ENCODE measurements at places on chromosomes 3 and 15.

GRCh38 chr3:39122813-39123212 lies 15.3 kb downstream of the TTC21A start:
- DNase-seq: no peak

GRCh38 chr3:112627919-112628466 lies 12.9 kb downstream of the CCDC80 start:
- DNase-seq: no peak

DNA sequence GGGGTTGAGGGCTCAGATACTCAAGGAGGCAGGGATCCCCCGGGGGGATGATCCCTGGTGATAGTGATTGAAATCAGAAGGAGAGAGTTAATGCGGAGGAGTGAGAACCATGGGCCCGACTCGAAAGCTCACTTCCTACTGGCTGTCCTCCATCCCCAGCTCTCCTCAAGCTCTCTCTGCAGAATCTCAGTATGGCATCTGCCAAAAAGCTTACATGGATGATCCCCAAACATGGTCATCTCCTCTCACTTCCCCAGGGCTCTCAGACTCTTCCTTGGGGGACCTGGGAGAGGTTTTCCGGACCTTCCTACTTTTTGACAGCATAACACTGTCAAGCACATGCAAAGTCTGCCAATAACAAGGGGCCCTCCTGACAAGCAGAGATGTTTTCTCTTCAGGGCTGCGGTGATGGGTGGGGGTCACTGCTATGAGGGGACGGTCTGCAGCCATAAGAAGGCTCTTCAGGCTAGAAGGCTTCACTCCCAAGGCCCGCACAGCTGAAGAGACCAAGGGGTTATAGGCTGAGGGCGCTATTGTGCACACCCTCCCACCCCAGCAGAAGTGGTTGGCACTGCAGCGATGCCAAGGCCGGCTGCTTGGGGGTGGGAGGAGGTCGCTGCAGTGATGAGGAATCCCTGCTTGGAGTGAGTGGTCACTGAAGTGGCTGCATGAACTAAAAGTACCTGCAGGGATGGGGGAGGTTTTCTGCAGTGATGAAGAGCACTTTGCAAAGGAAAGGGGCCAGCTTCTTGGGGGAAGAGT lies 828 bp upstream of the VWA5B2 start:
- DNase-seq: no peak

DNA sequence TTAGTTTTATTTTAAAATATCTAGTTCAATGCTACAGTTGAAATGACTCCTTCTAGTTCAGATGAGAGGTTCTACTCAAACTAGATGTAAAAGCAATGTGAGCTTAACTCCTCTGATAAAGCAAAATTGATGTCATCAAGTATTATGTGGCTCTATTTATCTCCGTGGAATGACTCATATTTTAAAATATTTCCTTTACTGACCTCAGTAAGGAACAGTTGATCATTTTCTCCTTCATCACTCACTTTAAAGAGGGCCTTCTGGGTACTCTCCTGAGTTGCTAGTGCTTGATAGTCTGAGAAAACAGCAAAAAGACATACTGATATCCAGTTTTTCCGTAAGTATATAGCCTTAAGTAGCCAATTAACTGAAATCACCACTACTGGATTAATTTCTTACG lies 1099.3 kb downstream of the ROBO2 start:
- DNase-seq: no peak

GRCh38 chr3:53694666-53695323 lies 151.4 kb downstream of the CHDH start:
- no peak for DNase-seq

- DNase-seq: no peak
These were observed 60.9 kb upstream of the DCBLD2 start for GRCh38 chr3:98962189-98962930.

DNA sequence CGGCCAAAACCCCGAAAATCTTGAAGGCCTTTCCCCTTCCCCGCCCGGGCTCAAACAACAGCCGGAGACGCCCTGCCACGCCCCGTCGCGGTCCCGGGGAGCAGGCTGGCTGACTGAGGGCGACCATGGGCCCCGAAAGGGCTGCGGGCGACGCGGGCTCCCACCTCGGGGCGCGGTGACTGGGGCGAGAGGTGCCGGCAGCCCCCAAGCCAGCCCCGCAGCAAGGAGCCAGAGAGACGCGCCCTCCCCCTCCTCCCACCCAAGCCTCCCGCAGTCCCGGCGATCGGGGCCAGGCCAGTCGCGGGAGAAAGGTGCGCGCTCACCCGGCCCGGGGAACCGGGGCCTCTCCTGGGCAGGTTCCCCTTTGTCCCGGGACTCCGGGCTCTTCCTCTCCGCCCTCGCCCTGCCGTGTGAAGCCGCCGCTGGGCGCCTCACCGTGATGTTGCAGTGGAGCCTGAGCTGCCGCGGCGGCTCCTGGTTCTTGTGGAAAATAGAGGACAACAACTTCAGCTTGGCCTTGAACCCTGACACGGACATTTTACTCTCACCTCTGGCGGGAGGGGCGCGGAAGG lies 30.6 kb upstream of the ZSCAN2 start:
- DNase-seq: peak; percentile 40

GRCh38 chr15:40243126-40243810 lies 4.4 kb downstream of the PAK6 start:
- no peak for DNase-seq

DNA sequence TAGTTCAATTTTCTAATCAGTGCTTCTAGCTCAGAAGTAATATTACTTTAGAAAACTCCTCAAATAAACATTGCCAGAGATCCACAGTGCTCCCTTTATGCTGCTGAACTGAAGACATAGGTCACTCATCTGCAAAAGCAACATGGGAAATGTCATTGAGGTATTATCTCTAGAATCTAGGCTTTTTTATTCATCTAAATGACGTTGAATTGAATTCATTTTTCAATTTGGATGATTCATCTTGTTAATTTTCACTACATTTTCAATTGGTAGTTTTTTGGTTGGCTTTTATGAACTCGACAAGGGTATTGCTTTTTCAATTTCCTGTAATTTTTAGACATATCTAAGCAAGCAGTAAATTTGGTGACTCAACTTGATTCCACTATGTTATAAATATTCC lies 275.4 kb downstream of the NFKBIZ start:
- no peak for DNase-seq

DNA sequence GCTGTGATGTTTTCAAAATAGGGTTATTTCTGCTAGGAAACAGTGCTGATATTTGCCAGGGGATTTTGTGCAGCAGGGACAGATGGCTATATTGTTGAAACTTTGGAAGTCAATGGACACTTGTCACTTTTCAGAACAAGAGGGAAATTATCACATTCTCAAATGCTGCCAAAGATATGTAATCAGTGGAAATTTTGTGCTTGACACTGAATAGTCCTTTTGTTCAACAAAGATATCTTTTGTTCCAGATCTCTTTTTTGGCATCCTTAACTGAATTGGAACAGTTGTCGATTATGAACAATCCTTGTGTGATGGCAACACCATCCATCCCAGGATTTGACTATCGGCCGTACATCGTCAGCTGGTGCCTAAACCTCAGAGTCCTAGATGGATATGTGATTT lies 7.8 kb downstream of the CEP97 start:
- DNase-seq: no peak

DNA sequence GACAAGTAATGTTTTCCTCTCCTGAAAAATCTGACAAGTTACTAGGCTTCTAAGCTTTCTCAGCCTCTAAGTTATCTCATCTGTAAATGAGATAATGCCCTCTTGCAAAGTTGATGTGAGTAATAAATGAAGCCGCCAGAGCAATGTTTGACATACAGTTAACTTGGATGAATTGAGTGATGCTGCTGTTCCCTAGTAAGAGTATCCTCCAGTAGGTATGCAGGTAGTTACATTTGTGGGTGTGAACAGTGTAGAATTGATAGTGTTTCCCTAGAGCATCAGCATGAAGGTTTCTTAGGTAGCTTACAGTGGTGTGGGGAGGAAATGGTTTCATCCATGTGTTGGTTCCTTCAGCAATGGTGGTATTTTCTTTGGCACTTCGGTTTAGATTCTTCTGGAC lies 3.4 kb downstream of the ATP2C1 start:
- no peak for DNase-seq

DNA sequence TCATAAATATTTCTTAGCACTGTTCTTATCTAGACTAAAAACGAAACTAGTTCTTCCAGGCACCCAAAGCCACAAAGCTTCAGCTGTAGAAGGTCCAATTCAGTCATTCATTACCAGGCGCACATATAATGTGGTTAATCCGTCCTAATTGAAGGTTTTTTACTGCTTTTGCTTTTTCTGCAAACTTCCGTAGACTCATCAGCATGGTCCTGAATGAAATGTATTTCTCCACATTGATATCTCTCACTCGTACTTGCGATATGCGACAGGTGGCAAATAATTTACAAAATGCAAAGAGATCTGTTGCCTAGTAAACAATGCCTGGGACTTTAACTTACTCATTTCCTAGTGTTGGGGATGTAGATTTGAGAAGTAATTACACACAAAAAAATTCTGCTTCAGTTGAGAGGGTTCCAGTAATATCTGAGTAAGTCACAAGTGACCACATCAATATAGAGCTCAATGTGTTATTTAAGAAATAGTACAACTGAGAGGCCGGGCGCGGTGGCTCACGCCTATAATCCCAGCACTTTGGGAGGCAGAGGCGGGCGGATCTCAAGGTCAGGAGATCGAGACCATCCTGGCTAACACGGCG lies 75.0 kb upstream of the MBNL1 start:
- DNase-seq: peak; percentile 27

DNA sequence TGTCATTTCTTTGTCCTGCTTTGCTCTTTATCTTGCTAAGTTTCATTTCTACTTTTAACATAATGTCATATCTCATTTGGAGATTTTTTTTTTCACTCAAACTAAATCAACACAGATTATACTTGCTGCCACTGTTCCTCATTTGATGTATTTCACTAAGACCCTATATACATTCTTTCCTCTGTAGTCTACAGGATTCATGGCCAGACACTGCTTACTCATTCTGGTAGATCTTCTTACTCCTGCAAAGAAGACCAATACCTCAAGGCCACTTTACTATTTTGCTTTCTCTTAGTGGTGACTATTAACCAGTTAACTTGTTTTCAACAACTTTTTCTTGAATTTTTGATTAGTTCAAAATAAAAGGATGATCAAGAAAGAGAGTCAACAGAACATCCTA lies 26.6 kb downstream of the SLC24A5 start:
- no peak for DNase-seq

GRCh38 chr3:132637590-132637989 lies 22.0 kb downstream of the ACAD11 start:
- DNase-seq: no peak

DNA sequence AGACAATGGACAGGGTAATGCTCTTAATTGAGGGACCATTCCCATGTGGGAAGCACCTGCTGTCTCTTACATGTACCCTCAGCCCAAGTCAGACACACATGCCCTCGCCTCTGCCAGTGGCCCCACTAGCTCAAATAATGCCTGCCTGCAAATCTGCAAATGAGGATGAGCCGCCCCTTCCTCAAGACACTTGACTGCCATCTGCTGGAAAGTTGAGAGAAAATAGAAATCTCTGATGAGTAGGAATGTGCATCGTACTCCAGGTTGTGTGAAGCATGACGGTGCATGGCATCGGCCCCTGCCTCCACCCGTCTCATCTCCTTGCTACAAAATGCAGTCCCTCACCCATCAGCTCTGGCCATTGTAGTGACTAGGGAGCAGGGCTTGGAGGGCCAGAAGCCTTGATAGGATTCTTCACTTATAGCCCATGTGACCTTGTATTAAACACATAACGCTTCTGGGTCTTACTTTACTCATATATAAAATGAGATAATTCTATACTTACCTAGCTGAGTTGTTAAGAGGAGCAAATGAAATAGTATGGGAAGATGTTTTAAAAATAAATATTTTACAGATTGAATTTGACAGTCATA lies 6.3 kb upstream of the SCN5A start:
- no peak for DNase-seq

DNA sequence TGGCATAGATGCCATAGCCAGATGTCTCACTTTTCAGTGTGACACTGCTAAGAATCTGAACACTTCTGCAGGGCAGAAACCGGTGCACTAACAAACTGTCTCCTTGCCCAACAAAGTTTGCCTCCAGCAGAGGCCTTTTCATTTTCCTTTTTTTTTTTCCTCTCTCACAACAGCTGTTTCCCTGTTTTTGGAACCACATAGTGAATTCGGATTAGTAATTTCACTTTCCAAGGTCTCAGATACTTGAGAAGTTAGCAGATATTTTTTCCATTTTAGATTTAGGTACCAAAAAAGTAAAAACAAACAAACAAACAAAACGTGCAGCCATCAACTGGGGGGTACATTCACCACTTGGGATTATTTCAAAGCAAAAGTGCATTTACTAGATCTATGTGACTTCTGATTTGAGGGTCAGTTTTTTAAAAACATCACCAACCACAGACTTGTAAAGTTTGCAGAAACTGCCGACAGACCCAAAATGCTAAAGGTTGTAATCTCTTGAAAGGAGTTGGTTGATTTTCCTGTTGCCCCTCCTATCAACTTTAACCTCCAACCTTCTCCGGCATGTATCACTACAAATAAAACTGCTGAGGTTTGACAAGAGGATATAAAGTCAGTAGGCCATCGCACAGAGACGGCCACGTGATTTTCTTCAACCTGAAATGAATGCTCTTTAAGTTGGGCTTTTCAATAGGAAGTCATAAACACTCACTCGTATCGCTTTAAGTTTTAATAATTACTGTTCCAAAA lies 169.1 kb downstream of the CDIN1 start:
- DNase-seq: no peak

DNA sequence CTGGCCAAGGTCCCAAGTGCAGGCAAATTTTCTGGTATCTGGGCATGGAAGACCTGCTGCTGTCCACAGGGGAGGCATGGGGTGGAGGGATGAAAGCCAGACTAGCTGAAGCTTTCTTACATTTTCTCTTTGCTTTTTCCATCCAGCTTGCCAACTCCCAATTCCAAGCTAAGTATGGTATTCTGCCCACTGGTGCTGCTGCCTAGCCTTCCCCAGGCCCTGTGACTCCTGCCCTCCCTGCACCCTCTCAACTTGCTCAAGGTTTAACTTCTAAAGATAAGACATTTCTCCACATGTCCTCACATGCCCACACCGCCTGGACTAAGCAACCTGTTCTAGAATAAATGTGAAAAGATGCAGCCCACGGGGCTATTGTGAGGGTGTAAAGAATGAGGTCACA lies 59.5 kb upstream of the HACD2 start:
- no peak for DNase-seq

DNA sequence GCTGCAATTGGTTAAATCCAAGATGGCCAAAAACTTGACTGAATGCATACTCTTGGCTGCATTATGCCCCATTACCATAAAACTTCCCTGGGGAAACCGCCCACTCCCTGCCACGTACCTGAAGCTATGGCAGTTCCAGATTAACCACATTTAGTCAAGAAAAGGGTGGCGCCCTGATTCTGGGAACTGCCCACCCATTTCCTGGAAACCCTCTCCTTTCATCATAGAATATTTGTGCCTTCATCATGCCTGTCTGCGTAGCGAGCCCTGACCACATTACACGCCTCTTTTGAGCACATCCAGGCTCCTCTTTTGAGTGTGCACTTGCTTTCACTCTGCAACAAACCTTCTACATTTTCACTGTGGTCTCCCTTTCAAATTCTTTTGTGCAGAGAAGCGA lies 5.2 kb downstream of the LINS1 start:
- no peak for DNase-seq

DNA sequence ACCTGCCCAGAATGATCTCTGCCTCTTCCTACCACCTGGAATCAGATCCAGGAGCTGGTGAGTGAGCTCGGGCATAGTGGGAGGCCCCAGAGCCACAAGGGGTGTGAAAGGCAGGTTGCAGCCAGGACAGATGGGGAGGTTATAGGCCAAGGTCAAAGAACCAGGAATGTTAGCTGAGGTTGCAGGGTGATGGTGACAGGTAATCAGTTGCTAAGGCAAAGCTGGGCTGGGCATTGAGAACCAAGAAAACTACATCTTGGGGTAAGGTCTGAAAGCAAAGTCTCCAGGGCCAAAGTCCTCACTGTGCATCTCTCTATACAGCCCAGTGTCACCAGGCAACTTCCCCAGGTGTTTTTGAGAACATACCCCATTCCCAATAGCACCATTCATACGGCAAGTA lies 38.4 kb upstream of the SLC6A11 start:
- DNase-seq: no peak
